OCI-M1 (cell line): ENCODE measurements at places on chromosomes 5 and 9.

- DNase-seq: no peak
These were observed 28.6 kb upstream of the IL7R start for GRCh38 chr5:35828082-35828598.

DNA sequence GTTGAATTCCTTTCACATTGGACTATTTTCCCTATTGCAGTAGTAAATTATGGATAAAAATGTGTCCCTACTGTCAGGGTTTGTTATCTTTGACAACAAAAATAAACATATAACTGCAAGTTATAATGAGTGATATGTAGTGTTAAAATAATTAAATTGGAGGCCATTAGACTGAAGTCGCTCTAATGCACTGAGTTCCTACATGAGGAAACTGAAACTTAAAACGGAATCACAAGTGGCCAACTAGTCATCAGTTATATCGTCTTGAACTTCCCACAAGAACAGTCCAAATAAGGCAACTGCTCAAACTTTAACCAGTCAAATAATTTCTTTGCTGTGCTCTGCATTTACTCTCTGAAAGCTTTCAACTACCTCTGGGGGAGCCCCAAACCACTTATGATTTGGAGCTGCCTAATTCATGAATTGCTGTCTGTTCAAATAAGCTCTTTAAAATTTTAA is 2.1 kb upstream of the IFT74 start:
- DNase-seq: peak; percentile 94

DNA sequence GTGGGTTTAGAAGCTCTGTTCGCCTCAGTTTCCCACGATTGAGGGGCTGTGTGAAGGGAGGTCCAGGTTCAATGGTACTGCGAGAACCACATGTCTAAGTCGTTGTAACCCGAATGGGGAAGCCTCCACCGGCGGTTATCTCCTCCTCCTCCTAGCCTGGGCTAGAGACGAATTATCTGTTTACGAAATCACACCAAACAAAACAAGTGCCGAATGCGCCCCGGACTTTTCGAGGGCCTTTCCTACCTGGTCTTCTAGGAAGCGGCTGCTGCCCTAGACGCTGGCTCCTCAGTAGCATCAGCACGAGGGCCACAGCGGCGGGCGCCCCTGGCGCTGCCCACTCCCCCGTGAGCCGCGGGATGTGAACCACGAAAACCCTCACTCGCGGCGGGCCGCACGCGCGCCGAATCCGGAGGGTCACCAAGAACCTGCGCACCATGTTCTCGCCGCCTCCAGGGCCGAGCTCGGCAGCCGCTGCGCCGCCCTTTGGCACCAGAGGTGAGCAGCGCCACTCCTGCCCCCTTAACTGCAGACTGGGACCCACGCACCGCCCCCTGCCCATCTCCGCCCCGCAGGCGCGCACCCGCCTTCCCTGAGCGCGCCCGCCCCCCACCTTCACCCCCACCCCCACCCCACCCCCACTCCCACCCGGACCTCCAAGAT is at the start of gene CDKN2A:
CDKN2A (minus strand) TSS at position 500 of the 663 bp plus-strand sequence.
- peak; percentile 92 for DNase-seq

GRCh38 chr5:63957617-63958016 is 4.6 kb downstream of the HTR1A start:
- DNase-seq: no peak

GRCh38 chr5:78648359-78649210 is at the start of gene LHFPL2:
TSS of gene LHFPL2 (minus strand) at chr5:78648772. CDS start at chr5:78510213, 138,559 bp downstream.
- peak; percentile 36 for DNase-seq

DNA sequence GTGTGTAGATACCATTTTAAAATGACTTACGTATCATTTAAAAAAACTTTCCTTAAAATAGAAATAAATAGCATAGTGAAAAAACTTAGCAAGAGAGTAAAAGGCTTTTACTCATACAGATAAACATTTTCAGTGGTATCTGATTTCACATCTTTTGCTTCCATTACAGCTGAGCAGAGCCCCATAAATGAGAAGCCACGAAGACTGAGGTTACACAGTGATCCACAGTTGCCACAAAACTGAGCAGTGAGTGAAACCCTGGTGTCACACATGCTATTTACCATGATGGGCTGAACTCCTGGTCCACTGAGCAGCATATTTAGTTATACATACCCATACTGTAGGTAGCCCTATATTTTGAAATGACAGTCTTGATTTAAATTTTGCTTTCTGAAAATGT is 401.2 kb downstream of the KIAA0825 start:
- DNase-seq: no peak

DNA sequence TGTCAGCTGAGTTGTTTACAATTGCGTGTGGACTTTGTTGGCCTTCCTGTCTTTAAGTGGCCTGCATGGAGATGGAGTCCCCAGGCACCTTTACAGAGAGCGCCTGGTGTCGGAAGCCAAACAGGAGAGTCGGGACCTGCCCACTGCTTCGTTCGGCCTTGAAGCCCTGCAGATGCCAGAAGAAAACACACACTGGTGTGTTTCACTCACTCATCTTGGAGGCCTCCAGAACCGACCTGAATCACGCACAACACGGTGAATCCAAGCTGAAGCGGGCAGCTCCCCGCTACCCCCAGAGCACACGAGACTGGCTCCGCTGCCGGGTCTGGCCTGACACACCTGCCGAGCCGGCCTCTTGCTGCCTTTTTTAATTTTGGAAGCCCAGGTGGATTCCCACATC is 419.4 kb upstream of the IRX4 start:
- no peak for DNase-seq
